ENCODE measurements at places on chromosomes 7 and 10.

- no peak for ATAC-seq
Observed at GRCh38 chr7:117673367-117673766, 193.5 kb downstream of the CFTR start.

DNA sequence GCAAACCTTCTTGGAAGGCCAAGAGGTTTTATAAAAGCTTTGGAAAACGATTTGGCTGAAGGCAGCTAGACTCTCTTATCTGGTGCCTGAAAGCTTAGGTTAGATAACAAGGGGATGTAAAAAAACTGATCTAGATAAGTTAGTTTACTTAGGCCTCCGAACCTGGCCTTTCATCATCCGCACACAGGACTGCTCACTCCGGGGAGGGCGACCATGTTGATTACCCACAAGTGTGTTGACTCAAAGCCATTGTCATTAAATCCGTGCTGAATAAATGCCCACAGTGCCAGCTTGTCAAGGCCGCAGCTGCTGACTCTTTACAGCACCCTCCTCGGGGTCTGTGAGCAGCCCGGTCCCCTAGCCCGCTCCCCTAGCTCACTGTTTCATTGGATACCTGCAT, 112.3 kb downstream of the ZFAND4 start:
- ATAC-seq: no peak

- no peak for ATAC-seq
Observed at GRCh38 chr10:88297103-88297502, 286.0 kb downstream of the RNLS start.

- ATAC-seq: no peak
Observed at GRCh38 chr10:20005638-20006037, 189.4 kb downstream of the PLXDC2 start.

DNA sequence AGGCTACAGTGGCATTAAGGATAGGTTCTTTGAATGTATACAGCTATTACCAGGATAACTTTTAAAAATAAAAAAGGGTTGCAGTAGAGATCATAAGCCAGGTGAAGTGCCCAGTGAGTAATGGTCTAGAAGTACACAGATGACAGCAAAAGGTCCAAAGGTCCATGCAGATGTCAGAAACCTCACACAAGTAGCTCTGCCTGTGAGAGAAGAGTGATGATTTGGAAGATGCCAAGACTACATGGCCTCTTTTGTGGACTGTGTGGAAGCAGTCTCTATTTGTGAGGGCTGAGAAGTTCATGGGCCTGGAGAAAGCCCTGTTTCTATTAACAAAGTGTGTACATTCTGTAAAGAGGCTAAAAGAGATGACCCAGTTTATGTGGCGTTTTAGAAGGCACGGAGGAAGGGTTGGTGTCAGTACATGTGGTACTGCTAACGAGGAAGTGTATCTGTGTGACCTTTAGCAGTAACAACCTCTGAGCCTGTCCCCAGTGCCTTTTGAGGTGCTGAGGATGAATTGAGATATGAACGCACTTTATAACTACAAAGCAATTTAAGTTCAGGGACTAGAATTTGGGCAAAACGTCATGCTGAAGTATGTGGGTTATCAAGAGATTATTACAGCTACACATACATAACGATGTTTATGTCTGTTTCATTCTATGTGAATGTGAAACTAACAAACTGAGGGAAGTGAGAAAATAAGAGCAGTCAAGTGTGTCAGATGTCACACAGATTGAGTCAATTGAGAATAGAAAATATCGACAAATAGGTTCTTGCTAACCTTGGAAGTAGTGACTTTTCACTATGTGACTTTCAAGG, 7.6 kb downstream of the CYCS start:
- ATAC-seq: peak; percentile 96

DNA sequence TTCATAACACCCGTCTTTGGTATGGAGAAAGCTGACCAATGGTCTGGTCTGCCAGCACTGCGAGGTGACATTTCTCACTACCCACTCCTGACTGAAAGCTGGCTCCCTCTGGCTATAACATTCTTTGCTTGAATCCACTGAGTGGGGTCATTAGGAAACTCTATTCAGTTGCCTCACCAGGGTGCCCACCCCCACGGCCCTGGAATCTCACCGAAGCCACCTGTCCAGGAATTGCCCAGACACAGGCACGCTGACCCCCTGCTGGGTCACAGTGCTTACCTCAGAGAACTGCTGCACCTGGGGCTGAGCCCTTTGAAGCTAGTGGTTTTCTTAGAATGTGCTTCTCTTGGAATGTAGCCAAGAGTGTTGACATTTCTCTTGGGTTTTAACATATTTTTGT, 28.6 kb downstream of the HECW1 start:
- no peak for ATAC-seq

DNA sequence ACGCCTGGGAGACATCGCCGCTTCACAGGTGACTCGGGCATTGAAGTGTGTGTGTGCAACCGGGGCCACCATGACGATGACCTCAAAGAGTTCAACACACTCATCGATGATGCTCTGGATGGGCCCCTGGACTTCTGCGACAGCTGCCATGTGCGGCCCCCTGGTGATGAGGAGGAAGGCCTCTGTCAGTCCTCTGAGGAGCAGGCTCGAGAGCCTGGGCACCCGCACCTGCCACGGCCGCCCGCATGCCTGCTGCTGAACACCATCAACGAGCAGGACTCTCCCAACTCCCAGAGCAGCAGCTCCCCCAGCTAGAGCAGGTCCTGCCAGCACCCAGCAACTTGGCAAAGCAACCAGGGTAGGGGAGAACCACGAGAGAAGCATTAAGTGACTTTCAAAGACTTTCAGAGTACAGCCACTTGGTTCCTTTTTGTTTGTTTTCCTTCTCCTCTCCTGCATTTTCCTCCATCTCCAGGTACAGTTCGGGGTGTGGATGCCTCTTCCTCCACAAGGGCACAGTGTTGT, 24.1 kb downstream of the CYP17A1 start:
- no peak for ATAC-seq

- ATAC-seq: peak; percentile 79
Observed at GRCh38 chr10:13453896-13454295, 74.9 kb downstream of the BEND7 start.

GRCh38 chr10:121313119-121313875, 284.9 kb downstream of the FGFR2 start:
- no peak for ATAC-seq

GRCh38 chr7:143299840-143300239, 11.7 kb downstream of the CASP2 start:
- peak; percentile 66 for ATAC-seq

GRCh38 chr10:372566-372965, 237.3 kb downstream of the ZMYND11 start:
- ATAC-seq: no peak

GRCh38 chr10:6083523-6084475, 5.0 kb upstream of the RBM17 start:
- ATAC-seq: no peak

Measured in stimulated activated memory B cell treated with anti-CD40 and anti-IgM and Interleukin-4, amounts not matched to agents 10 μg/mL and 1 μg/mL and 100 μg/mL, for 72 hours (primary cell).